ENCODE measurements at places on chromosomes 2 and 18. TPM values are rescaled to one million over a fixed set of nuclear protein-coding genes. Genes with fewer than 3 reads are reported as not detected.
A peak's percentile ranks its signal among the peaks of the same experiment; 100 is the strongest.

RIOK3 gene
- 47.0 TPM for polyA plus RNA-seq

GRCh38 chr2:212428681-212429478, 109.7 kb downstream of the ERBB4 start:
- DNase-seq = no peak

DNA sequence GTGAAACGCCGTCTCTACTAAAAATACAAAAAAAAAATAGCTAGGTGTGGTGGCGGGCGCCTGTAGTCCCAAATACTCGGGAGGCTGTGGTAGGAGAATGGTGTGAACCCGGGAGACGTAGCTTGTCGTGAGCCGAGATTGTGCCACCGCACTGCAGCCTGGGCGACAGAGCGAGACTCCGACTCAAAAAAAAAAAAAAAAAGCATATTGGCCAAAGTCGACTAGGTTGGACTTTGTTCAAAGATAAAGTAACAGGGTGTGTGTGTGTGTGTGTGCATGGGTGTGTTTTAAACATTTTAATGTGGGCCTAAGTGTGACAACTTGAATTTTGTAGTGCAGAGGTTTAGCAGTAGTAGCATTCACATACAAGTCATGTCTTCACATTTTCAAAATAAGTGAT, 11.7 kb downstream of the GEMIN6 start:
- DNase-seq = no peak

- no peak for DNase-seq
These were observed 441.0 kb downstream of the CPS1 start for GRCh38 chr2:210997373-210997772.

GCA gene
- 7.8 TPM for polyA plus RNA-seq

DNA sequence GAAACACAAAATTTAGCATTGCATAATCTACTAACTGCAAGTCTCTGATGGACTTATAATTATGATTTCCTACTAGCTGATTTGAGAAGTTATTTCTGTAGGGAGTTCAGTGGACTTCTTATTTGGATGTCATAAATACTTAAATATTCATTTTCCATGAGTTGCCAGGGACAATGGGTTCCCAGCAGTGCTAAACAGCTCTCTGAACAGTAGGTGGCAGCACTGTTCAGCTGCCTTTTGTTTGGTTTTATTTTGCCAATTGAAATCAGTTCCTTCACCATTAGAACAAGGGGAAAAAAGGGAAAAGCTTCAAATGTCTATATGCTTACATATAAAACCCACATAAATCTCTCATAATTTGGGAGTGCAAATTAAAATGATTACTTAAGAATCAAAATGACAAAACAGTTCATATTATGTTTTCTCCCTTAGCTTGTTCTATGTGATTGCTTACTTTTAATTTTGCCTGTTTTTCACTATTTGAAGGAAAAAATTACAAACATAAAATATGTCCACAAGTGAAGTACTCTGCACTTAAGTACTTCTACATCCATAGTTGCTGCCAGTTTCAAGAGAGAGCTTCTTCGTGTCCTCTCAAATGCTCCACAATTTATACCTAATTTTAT, 898.9 kb downstream of the CPS1 start:
- DNase-seq = peak; percentile 5

DNA sequence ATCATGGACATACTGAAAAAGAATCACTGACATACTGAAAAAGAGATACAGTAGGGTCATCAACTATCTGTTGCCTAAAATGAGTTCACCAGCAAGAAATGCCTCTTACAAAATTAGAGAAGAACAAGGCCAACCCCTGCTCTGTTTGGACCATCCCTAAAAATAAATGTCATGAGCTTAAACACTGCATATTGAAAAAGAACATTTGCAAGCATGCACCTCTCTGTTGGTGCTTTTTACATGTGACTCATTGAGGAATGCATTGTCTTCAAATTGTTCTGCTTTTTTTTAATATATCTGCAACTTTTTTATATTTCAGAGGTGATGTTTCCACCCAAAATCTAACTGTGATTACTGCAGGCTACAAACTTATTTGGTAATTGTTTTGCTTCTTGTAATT, 233.9 kb upstream of the LRATD1 start:
- DNase-seq = no peak

Data from heart right ventricle (tissue), 16 donors.